Skeletal muscle cell (primary cell): ENCODE measurements at places on chromosomes 1 and 21.

DNA sequence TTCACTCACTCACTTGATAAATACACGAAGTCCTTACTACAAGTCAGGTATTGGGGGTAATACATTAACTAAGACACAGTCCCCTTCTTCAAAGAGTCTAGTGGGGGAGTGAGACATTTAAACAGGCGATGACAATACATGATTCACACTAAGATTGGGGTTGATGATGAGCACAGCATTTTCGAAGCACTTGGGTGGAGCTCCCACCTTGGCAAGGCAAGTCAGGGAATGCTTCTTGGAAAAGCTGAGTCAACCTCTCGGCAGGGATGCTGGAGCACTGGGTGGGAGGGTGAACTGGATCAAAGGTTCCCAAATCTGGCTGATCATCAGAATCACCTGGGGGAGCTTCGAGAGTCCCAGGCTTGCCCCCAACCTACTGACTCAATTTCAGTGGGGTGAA lies 57.9 kb upstream of the ENAH start:
- no peak for DNase-seq

GRCh38 chr1:47621483-47621882 lies 183.6 kb downstream of the FOXD2 start:
- DNase-seq = no peak

- no peak for DNase-seq
Measured at GRCh38 chr1:3270403-3271245, 183.8 kb upstream of the ARHGEF16 start.

DNA sequence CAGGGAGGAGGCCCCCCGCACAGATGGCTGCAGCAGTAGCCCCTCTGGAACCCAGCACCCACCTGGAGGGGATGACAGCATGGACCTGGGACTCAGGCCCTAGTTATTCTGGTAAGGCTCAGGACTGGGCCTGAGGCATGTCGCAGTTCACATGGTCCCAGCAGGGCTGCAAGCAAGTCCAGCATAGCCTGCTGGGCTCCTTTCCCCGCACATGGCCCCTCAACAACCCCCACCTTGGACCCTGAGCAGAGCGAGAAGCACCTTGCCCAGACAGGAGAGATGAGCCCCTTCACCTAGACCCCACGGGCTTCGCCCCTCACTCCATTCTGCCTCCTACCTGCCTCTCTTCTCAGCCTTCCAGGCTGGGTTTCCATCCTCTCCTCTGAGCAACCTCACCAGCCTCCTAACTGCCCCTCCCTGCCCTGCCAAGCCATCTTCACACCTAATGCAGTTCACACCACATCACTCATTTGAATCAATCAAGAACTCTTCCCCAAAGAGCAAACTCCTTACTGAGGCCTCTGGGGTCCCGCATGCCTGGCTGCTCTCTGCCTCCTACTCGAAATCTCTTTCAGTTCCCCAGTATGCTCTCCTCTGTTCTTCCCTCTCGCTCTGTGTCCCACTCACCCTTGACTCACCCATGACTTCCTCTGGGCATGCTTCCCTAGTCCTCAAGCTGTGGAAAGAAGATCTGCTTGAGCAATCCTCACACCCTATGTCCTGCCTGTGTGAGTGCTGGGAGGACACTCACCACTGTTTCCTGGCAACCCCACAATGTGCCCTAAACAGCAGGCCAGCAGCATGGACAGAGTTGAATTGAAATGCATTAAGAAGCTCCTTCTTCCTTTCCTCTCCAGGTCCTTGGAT lies 9.4 kb upstream of the THEMIS2 start:
- peak; percentile 98 for DNase-seq

DNA sequence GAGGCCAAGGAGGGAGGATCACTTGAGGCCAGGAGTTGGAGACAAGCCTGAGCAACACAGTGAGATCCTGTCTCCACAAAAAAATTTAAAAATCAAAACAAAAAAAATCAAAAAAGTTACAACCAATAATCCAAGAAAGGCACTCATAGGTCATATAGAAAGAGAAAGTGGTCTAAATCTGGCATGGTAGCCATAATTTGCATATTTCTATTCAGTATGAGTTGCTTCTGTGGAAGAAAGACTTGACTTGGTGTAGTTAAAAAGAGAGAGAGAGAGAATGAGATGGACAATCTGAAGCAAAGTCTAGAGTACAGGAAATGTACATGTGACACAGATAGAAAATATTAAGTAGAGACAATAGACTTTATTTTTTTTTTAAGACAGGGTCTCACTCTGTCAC lies 22.5 kb downstream of the JMJD4 start:
- DNase-seq = no peak

GRCh38 chr1:19511116-19511515 lies 25.8 kb upstream of the CAPZB start:
- no peak for DNase-seq

DNA sequence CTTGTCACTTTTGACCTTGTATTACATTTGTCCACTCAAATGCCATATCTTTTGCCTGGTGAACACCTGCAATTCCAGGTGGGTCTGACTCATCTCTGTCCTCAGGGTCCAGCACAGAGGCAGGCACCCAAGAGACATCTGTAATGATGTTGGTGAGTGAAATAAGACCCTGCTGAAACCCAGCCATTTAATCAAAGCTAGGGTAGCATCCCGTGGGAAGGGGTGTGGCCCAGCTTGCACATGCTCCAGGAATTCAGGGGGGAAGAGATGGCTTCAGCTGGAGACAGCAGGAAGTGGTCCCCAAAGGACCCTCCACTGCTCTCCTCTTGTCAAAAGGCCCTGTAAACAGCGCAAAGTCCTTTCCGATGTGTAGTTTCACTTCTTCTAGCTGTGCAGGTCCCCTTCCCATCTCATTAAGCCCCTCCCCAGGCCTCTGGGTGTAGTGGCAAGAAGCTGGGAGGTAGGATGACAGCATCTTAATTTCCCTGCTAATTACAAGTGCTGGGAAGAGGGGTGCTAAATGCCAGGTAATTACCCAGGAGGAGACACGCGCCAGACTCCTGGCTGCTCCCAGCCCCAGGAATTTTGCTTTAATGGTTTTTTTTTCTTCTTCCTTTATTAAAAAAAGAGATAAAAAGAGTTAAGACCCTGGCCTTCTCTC lies 54.4 kb upstream of the TRABD2B start:
- no peak for DNase-seq

- no peak for DNase-seq
Measured at GRCh38 chr21:45528028-45528705, 14.1 kb downstream of the SLC19A1 start.

DNA sequence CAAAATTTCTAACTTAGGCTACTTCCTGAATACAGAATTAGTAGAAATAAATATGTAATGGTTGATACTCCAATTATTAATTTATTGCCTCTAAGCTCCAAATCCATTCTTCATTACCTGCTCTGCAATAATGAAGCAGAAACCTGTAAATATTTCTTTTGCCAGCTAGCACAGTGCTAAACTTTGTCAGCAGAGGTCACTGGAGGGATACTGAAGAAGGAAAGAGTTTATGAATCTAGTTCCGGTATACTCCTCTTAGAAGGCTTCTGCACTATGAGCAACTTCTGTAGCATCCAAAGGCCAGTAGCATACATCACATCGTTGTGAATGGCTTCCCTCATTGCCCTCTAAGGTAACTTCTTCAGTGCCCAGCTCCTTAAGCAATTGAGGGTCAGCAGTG lies 81.0 kb upstream of the LHX8 start:
- no peak for DNase-seq

- no peak for DNase-seq
Measured at GRCh38 chr1:115469703-115470476, 131.8 kb upstream of the NGF start.

DNA sequence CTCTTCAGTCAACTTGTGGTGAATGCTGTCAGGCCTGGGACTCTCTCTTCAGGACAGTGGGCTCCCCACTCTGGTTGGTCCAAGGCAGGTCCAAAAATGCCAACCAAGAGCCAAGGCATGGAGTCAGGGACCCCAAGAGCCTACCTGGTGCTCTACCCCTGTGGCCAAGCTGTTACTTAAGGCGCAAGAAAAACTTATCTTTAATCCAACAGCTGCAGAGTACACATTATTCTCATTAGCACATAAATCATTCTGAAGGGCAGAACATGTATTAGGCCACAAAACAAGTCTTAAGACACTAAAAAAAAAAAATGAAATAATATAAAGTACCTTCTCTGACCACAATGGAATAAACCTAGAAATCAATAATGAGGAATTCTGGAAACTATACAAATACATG lies 65.7 kb downstream of the FAF1 start:
- DNase-seq = no peak

- DNase-seq = no peak
Measured at GRCh38 chr1:17167041-17167785, 37.7 kb upstream of the PADI1 start.

- DNase-seq = no peak
Measured at GRCh38 chr21:42942244-42942643, 16.8 kb upstream of the ERVH48-1 start.

GRCh38 chr1:202578001-202578504 lies 132.2 kb downstream of the SYT2 start:
- no peak for DNase-seq

DNA sequence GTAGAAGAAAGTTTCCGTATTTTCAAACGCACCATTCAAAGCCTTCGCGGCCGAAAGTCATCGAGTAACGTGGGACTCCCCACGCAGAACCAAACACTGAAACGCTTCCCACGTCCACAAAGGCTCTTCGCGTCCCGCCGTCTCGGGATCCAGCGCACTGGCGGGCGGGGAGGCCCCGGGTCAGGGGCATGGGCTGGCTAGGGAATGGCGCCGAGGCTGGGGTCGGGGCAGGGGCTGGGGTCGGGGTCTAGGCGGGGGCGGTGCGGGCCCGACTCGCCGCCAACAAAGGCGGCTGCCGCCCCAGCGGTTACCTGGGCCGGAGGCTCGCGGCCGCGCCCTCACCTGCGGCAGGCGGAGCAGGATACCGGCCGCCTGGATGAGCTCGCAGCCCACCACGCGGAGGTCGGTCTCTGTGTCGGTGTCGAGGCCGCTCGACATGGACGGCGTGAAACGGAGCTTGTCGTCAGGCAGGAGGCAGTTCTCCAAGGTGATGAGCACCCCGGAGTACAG lies 403 bp downstream of the CCNL2 start:
- DNase-seq = no peak

DNA sequence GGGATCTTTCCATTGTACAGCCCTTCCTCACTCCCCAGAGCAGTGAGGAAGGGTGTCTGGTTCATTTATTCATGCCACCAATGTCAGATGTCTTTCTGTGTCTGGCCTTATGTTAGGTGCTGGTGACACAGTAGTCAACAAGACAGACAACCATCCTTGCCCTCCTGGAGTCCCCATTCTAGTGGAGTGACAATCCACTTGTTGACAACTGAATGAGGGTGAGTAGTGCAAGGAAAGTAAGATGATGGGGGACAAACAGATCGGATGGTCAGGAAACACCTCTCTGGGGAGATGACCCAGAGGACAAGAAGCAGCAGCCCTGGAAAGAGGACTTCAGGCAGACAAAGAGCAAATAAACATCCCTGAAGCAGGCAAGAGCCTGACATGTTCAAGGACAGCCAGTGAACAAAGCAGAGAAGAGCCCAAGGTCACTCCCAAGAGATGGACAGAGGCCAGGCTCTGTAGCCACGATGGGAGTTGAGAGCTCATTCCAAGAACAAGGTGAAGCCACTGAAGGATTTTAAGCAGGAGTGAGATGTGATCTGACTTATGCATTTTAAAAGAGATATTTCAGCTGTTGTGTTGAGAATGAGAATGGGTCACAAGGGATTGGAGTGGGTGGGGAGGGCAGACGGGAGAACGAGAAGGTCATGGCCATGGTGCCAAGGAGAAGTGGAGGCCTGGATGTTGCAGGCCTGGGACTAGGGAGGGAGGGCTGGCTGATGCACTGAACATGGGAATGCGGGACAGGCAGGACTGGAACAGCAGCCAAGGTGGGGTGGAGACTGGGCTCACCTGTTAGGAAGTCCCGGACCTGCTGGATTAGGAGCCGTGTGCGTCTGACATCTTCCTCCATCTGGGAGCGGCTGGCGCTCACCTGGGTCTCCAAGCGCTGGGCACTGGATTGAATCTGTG lies 30.2 kb downstream of the LAMB3 start:
- no peak for DNase-seq

GRCh38 chr1:33397125-33397506 lies 33.8 kb downstream of the PHC2 start:
- no peak for DNase-seq

GRCh38 chr1:107707111-107707510 lies 257.9 kb downstream of the VAV3 start:
- DNase-seq = no peak

- DNase-seq = no peak
Measured at GRCh38 chr1:203354246-203354645, 3.3 kb upstream of the FMOD start.

DNA sequence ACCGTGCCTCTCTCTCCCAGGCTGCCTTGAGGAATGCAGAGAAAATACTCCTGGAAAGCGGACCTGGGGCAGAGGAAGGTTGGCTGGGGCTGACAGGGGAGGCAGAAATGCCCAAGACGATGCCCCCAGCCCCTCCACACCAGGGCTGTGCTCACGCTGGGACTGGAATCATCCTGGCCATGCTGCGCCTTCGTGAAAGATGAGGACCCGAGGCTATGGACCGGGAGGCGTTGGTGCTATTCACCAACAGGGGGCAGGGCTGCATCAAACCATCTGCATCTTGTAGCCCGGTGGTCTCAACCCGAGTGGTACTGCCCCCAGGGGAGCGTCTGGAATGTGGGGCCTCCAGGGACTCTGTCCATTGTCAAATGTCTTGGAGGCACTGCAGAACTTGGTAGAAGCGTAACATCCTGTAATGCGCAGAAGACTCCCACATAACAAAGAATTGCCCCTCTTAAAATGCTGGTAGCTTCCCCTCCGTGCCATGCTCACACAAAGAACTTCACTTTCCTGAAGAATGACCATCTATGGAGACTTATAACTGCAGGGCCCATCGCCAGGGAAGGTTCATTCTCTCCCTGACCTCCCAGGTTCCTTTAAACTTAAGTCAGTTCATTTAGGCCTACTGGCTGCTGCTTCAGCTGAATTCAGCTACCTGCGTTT lies 251.2 kb downstream of the RRAGC start:
- no peak for DNase-seq

- no peak for DNase-seq
Measured at GRCh38 chr1:165456114-165456513, 11.2 kb upstream of the RXRG start.

DNA sequence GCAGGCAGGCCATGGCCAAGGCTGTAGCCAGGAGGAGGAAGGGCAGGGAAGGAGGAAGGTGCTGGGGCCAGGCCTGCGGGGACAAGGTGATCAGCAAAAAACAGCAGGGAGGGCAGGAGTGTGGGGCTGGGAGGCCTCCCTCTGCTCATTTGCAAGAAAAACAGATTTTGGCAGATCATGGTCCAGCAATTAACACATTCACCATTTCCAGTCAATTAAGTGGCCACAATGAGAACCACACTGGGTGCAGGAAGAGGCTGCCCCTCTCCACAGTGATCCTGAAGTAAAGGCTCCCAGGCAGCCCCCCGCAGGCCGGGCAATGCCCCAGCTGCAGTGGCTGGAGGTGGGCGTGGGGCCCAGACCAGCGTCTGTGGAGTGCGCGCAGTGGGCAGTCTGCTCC lies 54.6 kb downstream of the DMRTB1 start:
- DNase-seq = no peak

GRCh38 chr1:36884029-36884701 lies 150.2 kb downstream of the GRIK3 start:
- no peak for DNase-seq

DNA sequence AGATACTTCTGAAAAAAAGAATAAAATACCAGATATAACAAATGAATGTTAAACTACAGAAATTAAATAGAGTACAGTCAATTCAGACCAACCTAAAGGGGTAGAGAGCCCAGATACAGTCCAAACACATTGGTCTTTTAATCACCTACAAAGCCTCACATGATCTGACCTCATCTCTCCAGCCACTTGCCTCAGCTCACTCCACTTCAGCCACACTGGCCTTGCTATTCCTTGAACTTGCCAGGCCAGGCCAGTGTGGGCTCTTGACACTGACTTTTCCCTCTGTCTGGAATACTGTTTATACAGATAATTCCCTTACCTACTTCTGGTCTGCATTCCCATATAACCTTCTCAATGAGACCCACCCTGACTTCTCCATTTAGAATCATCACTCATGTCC lies 17.0 kb upstream of the PPIE start:
- DNase-seq = no peak
